ENCODE measurements at places on chromosomes 1 and 21. TPM values are rescaled to one million over a fixed set of nuclear protein-coding genes. Genes with fewer than 3 reads are reported as not detected.

The WDR64 gene
- not detected for total RNA-seq

DNA sequence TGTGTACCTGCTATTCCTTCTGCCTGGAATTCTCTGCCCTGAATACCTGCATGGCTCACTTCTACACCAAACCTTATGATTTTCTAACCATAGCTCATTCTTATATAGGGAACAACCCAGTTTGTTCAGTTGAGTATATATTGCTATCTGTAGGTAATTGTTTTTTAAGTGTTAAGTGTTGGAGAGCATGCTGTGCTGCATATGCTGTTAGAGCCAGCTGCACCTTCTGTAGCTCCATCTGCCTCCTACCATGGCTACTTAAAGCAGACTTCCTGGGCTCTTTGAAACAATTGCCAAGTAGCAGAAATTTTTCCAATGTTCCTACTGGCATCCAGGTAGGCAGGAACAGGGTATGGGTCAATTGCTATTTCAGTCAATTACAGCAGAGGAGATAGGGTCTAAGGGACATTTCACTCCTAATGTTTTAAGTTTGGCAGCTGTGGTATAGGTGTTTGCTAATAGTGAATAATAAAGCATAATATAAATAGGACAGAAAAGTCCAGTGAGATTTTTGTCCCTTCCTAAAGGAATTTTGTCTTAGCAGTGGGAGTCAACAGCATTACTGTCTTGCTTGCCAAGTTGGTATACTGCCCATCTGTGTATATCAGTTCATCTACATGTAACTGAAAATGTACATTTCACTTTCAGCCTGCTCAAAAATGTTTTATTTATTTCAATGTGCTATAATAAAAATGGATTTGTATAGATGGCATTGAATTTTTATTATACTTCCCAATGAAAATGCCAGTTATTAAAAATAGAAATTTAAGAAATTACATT is 34.0 kb upstream of the C1orf115 start:
- DNase-seq = no peak

GRCh38 chr1:63891060-63891690 is 117.4 kb downstream of the ROR1 start:
- no peak for DNase-seq

The SYPL2 gene
- total RNA-seq = 6.2 TPM

DNA sequence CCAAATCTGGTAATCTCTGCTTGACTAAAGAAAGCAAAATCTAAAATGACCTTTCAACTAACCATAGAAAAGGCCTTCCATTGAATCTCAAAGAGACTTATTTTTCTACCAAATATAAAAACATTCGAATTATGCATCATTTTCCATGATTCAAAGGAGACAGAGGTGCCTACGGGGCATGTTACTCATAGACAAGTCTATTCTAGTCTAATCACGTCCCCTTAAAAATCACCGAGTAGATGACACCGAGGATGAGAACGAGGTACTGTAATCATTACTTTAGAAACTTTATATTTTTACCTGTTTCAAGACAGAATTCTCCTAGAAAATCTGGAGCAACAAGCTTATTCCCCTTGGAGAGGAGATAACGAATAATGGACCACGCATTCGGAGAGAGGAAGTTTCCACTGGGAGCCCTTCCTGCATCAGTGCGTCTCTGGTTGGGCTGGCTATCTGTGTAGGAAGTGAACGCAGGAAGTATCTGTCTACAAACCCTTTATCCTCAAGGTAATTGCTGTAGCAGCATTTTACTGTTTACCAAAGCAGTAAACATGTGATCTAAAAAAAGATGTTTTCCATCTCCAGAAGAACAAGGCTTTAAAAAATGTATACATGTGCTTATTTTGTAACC is 9.5 kb downstream of the ERG start:
- DNase-seq = no peak

GRCh38 chr1:168509875-168510791 is 33.7 kb downstream of the XCL2 start:
- DNase-seq = no peak

The PLEKHG5 gene
- total RNA-seq = 39.3 TPM

The ATP1A4 gene
- 0.19 TPM for total RNA-seq

DNA sequence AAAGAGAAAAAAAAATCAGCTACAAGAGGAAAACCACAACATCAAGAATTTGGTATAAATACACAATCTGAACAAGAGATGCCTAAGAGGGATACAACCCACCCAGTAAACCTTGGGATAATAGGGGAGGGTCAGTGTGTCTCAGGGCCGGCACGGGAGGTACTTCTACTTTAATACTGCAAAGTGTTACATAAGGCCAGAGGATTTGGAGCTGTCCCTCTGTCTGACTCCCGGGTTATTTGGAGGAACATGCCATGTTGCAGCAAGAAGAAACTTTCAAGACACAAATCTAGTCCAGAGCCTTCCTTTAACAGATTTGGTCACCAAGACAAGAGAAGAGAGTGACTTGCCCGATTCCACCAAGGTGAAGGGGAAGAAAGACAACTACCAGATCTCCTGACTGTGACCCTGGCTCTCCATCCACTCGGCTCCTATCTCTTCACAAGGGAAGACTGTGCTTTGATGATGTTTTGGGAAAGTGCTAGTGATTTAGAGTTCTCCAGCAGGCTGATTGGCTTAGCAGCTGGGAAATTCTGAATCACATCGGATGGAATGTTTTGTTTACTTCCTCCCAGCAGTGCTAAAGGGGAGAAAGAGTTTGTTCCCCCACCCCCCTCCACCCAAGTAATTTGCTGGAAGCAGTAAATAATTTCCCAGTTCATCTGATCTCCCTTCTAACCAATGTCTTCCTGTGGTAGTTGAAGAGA is 29.3 kb downstream of the SGIP1 start:
- DNase-seq = no peak

GRCh38 chr1:44505210-44505993 is 100.3 kb downstream of the RNF220 start:
- DNase-seq = no peak

DNA sequence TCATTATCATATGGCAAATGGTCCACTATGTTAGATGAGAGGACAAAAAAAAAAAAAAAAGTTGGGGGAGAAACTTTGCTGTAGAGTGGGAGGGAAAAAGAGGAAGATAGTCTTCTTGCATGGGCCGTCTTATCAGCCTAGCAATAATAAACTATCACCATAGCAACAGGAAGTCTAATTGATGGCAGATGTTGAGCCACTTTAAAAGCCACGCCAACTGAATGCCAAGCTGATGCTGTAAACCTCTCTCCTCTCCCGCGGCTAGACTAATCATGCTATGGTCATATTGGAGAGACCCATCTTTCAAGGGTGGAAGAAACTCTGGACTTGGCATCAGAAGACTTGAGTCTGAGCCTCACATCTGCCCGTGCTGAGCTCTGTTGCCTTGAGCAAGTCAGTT is 122.2 kb upstream of the HOOK1 start:
- DNase-seq = no peak

The LRIG2 gene
- total RNA-seq = 15.1 TPM

DNA sequence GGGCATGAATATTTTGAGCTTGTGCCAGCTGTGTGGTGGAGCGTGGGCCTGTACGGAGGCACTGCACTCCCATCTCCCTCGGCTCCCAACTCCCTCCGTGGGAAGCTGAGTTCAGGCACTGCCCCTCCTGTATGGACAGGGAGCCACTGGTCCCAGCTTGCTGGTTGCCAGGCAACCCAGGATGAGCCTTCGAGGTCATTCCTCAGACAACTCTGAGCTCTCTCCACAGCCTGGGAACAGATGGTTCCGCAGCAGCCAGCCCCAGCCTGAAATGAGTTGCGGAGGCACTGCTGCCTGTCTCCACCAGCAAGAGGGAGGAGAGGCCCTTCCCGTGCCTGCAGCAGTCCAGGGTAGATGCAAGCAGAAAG is 58.4 kb upstream of the TENT5B start:
- no peak for DNase-seq

- DNase-seq = peak; percentile 38
These were observed 3.7 kb downstream of the ARHGEF16 start for GRCh38 chr1:3457910-3458883.

DNA sequence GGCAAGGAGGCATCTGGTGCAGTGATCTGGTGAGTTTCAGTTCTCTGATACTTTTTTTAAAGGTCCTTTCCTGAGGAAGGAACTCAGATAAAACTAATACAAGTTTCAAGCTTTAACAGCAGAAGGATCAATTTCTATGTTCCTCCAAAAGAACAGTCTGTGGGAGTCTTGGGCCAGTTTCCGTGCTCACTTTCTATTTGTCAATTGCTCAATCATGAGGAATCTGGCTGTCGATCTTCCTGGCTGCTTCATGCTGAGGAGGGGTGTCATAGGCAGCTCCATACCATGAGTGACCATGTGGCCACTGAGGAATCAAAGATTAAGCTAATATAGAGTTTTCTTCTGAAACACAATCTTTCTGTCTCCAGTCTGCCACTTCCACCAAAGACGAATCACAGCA is 11.4 kb upstream of the TMEM125 start:
- no peak for DNase-seq

The DFFB gene
- 5.7 TPM for total RNA-seq

DNA sequence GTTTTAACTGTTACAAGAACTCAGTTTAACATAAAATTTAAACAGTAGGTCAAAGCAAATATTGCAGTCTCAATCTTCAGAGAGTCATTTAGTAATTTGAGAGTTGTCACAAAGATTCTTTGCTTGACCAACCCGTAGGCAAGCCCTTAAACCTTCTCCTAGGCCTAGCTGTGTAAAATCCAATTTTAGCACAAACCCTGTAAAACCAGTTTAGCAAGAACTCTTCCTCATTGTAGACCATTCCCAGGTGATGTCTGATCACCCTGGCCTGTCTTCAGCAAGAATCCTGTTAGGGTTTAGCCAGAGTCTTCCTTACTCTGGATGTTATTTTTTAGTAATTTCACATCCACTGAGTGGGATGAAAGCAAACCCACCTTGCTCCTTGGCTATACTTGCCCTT is 30.1 kb downstream of the LRIG2 start:
- no peak for DNase-seq

- DNase-seq = no peak
These were observed at the start of gene S100B for GRCh38 chr21:46604975-46605766. S100B (minus strand) TSS chr21:46605082; CDS start chr21:46602415, 2,667 bp downstream.

- DNase-seq = no peak
These were observed 340.0 kb upstream of the DUSP10 start for GRCh38 chr1:222081859-222082258.

DNA sequence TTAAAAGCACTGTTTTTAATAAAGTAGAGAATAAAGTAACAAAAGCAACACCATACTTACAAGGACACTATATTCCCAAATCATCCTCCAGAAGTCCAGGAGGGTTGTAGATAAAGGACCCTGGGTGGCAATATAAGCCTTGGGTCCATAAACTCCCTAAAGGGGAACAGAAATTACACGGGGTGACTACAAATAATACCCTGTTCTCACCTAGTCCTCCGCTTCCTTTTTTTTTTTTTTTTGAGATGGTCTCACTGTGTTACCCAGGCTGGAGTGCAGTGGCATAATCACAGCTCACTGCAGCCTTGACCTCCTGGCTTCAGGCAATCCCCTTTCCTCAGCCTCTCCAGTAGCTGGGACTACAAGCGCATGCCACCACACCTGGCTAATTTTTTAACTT is 13.1 kb downstream of the PTPN22 start:
- no peak for DNase-seq

DNA sequence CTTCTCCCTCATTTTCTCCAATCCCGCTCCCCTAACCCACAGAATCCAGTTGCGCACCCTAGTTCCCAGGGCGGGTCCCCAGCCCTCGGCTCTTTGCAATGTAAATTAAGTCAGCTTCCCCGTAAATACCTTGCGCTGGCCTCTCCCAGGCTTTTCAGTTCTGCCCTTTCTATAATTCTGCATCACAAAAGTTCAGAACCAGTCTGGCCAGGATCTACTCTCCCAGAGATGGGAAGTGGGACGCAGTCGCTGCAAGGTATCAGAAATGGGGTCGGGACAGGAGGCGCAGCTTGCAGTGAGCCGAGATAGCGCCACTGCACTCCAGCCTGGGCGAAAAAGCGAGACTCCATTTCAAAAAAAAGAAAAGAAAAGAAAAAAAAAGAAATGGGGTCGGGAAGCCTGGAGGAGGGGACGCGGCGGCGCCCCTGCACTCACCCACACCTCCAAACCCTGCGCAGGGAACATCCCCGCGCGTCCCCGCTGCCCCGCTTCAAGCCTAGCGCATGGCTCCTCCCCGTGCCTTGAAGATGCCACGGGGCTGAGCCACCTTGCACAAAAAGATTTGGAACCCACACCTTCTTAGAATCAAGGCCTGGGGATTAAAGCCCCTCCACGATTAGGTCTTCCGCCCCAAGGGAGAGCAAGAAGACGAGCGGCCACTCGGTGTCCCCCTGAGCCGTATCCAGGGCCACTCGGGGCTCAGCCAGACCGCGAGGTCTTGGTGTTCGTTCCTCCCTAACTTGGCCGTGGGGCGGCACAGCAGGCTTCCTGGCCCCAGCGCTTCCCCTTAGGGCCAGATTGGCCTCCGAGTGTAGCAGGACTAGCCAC is 27.2 kb upstream of the ITLN2 start:
- DNase-seq = peak; percentile 63

The UBE2U gene
- total RNA-seq = not detected

GRCh38 chr1:24939675-24940193 is 9.7 kb upstream of the RUNX3 start:
- DNase-seq = no peak

- no peak for DNase-seq
These were observed 196.3 kb downstream of the SDCCAG8 start for GRCh38 chr1:243452092-243452491.

The SH2D1B gene
- 0.45 TPM for total RNA-seq

The L1TD1 gene
- 0.68 TPM for total RNA-seq

The HES4 gene
- total RNA-seq = 31.3 TPM

The SORT1 gene
- total RNA-seq = 310 TPM

- DNase-seq = no peak
These were observed 131.2 kb upstream of the UBE2U start for GRCh38 chr1:64072089-64072793.

DNA sequence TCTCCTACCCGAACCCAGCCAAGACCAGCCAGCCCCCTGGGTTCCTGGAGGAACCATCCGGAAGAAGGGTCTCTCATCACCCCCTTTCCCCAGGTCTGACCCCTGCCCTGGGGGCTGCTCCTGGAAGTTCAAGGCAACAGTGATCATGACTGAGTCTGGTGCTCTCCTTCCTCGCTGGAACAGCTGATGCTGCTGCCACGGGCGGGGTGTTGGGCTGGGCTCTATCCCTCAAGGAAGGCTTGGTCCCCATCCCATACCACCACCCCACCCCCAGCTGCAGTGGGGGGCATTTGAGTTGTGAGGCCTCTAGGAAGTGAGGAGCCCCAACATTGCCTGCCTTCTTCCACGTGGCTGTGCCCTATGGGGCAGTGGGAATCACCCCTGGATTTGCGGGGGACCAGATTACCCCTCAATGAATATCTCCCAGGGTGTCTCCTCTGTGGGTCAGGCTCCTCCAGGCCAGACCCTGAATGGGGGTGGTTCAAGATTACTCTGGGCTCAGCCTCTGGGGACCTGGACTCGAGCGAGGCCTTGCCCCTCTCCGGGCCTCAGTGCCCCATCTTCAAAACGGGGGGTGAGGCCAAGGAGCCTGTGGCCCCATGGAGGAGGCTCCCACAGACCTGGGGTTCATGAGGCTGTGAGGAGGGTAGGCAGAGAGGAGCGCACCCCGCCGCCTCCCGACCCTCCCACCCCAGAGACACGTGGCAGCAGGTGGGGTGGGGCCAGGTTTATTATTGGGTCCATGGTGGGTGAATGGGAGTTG is 2.8 kb downstream of the MASP2 start:
- DNase-seq = peak; percentile 64

GRCh38 chr1:206551986-206552326 is 44.6 kb downstream of the RASSF5 start:
- no peak for DNase-seq

The CACNA1S gene
- not detected for total RNA-seq

The TCP10L gene
- 1.5 TPM for total RNA-seq

- no peak for DNase-seq
These were observed 46.6 kb downstream of the WLS start for GRCh38 chr1:68185743-68186142.
